ENCODE measurements at places on chromosomes 5 and 9.

DNA sequence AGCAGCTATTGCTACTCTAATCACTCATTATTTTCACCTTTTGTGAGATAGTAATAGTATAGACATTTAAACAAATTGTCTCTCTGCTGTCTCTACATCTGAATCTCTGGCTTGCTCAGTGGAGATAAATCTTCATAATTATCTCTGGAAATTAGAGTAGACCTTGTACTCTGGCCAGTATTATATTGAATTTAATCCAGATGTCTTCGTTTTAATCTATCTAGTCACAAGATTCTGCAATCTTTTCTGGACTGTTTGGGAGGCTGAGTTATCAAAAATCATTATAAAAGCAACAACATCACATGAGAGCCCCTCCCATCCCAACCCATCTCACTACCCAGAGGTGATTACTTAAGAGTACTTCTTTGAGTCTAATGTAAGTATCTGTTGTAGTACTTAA, 19.0 kb downstream of the ARHGAP26 start:
- no peak for DNase-seq

GRCh38 chr5:88269222-88269771, 652 bp upstream of the TMEM161B start:
- DNase-seq = no peak

- DNase-seq = no peak
Measured at GRCh38 chr9:108259917-108260675, 595.7 kb downstream of the ACTL7B start.

- no peak for DNase-seq
Measured at GRCh38 chr9:21729648-21730047, 72.8 kb upstream of the MTAP start.

DNA sequence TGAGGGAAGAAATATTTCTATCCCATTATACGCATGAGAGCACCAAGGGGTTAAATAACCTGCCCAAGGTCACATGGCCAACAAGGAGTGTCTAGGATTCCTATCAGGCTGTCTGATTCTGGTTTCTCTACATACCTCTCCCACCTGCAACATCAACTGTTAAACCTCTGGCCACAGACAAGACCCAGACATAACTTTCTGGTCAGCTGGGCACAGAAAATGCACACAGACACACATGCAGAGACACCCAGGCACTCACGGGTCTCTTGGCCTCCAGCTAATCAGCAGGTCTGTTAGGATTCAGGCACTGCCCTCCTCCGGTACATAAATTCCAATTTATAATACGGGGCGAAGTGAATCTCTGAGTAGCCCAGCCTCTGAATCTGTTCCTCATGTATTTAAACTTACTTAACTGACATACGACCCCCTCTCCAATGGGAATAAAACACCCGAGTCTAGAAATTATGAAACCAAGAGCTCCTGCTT, 1.5 kb downstream of the SEPTIN8 start:
- DNase-seq = no peak

- DNase-seq = no peak
Measured at GRCh38 chr5:157308836-157309465, 43.0 kb downstream of the CYFIP2 start.

DNA sequence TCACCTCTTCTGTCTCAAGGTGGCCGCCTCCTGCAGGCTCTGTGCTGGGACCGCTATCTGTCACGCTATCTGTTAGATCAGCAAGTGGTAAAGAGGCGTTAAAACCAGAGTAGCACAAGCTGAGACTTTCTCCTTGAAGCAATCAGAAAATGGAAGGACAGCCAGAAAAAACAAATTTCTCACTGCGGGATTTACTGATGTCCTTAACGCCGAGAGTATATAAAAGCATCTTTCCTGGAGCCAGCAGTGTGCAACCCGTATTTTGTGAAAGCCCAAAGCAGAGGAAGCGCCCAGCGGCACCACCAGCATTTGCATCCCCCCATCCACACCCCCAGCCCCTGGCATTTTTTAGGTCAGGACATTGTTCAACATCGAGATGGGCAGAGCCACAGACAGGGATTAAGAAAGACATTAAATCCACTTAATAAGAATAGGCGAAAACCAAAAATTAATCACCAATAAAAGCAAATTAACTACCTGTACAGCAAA, 48.6 kb downstream of the DUSP1 start:
- DNase-seq = no peak

DNA sequence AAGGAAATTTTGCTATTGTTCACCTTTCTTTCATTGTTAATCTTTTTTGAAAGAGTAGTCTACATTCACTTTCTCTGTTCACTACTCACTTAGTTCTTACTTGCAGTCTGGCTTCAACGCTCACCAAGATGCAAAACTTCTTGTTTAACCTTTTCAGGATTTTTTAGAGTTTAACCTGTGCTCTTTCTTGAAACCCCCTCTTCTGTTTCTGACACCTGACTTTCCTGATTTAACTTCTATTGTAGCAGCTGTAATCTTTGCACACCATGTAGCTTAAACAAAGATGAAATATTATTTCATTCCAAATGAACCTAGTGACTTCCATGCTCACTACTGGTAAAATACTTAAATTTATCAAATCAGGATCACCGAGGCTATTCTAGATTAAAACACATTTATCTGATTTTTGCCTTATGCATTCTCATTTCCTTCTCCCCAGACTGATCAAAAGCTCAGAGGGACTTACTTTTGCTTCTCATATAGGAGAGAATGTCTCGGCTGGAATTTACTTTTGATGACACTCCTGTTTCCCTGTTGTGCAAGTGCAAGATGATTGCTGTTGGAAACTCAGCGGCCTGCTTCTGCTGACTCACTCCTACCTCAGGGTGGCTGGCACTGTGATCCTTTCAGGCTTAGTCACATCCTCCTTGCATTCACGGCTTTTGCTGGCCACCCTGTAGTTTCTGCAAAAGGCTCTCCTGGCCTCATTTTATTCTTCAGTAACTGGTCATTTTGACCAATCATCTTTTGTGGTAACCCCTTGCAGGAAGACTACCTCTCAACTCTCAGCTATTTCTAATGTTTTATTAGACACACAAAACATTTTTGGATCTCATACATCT, 109.3 kb upstream of the IFNE start:
- DNase-seq = no peak

DNA sequence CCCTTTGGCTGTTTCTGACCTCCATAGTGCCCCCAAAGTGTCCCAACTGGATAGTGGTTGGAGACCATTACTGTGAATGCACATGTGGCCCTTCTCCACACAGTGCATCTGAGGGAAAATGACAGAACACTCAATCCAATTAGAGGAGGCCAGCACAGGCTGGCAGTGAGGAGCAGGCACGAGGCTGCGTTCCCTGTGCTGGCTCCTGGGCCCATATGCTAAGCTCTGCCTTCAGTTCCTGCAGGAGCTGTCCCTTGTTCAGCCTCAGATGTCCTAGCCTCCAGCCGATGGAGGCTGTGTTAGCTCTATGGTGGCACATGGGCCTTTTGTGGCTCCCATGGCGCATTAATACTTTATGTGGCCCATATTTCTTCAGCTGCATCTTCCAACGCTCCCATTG, 35.8 kb downstream of the ALG2 start:
- DNase-seq = no peak

Measured in activated CD4-positive, CD25-positive, alpha-beta regulatory T cell treated with anti-CD3 and anti-CD28 coated beads, Interleukin-2, amount 50 U/mL, for 72 hours (primary cell).